ENCODE measurements at places on chromosomes 7 and 10.

DNA sequence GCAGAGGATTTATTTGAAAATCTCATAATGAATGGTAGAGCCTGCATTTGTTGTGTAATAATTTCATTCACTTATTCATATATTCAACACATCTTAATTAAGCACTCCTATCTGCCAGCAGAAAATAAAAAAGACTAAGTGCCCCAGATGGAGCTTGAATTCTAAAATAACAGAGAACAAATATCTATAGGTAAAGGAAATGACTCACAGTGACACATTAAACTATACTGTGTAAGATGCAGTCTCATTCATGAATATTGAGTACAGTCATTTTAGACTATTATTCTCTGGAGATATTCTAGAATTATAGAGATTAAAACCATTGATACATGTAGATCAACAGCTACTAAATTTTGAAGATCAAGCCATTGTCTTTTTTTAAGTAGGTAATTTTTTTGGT, 72.1 kb downstream of the PTPRZ1 start:
- no peak for DNase-seq

- no peak for DNase-seq
Observed at GRCh38 chr7:148871030-148871429, 13.1 kb downstream of the EZH2 start.

GRCh38 chr10:6474871-6475270, 105.2 kb downstream of the PRKCQ start:
- no peak for DNase-seq

- DNase-seq, result no peak
Observed at GRCh38 chr10:90112681-90113080, 411.3 kb downstream of the KIF20B start.

- DNase-seq, result no peak
Observed at GRCh38 chr7:97733276-97734161, 1.6 kb downstream of the TAC1 start.

GRCh38 chr10:122357685-122358084, 16.8 kb upstream of the PLEKHA1 start:
- no peak for DNase-seq

DNA sequence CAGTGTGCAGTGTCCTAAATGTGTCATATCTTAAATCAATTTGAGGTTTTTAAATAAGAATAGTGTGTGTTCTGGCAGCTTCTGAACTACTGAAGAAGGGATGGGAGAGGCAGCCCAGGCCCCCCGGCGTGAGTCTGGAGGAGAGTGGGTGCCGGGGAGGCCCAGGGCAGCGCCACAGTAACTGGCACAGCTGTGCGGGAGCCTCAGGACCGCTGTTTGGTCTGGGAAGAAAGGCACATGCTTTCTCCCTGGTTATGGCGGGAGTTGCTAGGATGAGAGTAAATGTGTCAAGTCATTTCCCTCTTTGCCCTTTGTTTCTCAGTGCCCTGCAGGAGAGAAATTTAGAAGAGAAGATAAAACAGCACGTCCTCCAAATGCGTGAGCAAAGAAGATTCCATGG, 31.9 kb upstream of the PWWP2B start:
- DNase-seq, result no peak

DNA sequence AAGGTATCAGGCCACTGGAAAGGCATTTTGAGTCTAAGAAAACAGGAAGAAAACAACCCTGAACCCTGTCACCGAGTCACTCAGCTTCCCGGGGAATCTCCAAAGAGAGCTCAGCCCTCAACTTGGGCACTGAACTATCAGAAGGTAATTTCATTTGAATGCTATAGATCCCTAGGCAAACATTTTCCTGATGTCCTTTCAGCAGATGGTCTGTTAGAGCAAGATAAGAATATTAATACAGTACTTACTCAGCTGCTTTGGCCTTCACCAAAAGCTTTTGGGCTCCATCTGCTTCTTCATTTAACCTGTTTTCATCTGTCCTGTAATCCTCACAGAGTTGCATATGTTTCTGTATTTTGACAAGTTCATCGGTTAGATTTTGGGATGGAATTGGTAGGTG, 34.2 kb upstream of the LAMB1 start:
- no peak for DNase-seq

- no peak for DNase-seq
Observed at GRCh38 chr7:90708841-90709317, 112.8 kb downstream of the CDK14 start.

GRCh38 chr7:17244786-17245185, 53.7 kb upstream of the AHR start:
- DNase-seq, result no peak

DNA sequence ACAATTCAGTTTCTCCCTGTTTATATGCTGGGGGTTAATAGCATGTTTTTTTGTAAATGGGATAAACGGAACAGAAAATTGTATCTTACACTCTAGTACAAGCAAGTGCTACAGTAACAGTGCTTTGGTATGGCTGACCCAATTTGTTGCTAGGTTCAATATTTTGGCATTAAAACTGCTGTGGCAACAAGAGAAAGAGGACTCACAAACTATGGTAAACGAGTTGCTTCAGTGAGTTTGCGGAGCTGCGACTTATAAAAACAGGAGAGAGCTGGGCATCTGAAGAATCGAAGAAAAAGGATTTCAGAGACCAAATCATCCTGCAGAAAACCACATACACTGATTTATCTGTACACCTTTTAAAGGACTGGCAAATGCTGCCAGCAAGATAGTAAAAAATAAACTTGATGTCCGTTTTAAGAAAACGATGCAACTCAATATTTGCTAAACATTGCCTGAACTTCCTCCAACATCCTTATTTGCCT, 2.2 kb downstream of the GLUD1 start:
- DNase-seq, result no peak

DNA sequence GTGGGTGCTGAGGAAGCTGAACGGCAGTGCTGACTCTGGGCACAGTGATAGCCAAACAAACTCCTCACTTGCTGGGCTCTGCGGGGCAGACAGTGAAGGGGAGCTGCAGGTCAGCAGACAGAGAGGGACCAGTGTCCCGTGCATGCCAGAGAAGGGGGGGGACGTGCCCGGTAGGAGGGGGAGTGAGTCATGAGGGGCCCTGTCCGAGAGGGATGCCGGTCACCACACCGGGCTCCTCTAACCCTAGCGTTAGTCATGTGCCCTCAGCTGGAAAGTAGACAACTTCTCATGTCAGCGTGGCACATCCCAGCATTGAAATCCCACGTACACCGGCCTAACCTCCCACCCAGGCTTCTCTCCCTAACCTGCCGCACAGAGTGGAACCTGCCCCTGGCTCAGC, 117.1 kb upstream of the DPP6 start:
- DNase-seq, result no peak

GRCh38 chr10:77177589-77177988, 460.0 kb downstream of the KCNMA1 start:
- no peak for DNase-seq
